ENCODE measurements at places on chromosomes 3 and 15. TPM values are rescaled to one million over a fixed set of nuclear protein-coding genes. Genes with fewer than 3 reads are reported as not detected.

The GP9 gene
- not detected for total RNA-seq

The RTP3 gene
- total RNA-seq, result not detected

The ZNF148 gene
- 18.2 TPM for total RNA-seq

The CLDN1 gene
- total RNA-seq, result 1.9 TPM

The GRAMD1C gene
- total RNA-seq, result 2.6 TPM

The GUCA1C gene
- total RNA-seq, result not detected

The ZDHHC23 gene
- total RNA-seq, result 1.0 TPM

The RBMS3 gene
- total RNA-seq, result 75.2 TPM

The ALG3 gene
- total RNA-seq, result 58.7 TPM

GRCh38 chr3:136862617-136863322, 762 bp downstream of the NCK1 start:
- peak; percentile 26 for ATAC-seq

DNA sequence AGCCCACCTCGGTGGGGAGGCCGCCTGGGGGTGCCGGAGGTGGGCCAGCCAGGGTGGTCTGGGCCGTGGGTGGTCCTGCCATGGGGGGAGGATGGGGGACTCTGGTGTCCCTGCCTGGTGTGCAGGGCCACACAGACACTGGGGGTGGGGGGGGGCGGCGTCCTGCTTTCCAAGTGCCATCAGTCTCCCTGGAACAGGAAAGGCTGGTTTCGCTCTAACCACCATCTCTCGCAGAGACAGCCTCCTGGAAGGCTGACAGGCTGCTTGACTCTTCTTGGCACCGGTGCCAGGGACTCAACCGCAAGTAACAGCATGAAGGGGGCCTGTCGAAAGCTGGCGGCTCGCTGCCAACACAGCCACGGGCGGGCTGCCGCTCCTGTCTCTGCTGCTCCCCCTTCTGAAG, 40.3 kb downstream of the RGMA start:
- ATAC-seq, result no peak

- no peak for ATAC-seq
Observed at GRCh38 chr3:184178521-184179138, 4.0 kb downstream of the AP2M1 start.

- no peak for ATAC-seq
Observed at GRCh38 chr15:99546441-99547100, 19.2 kb upstream of the MEF2A start.

GRCh38 chr15:71734709-71735384, 75.5 kb upstream of the NR2E3 start:
- no peak for ATAC-seq

DNA sequence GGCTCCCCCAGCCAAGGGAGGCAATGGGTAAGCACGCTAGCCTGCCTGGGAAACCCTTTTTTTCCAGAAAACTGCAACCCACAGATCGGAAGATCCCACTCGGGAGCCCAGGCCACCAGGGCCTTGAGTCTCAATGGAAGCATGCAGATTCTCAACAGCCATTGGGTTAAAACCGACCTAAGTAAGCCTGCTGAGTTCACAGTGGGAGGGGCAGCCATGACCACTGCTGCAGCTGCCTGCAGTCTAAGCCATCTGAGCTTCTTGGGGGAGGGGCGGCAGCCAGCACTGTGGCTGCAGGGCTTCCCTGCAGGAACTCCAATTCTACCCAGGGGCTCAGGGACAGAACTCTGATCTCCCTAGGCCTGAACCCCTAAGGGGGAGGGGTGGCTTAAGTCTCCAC, 82.0 kb downstream of the DPPA2 start:
- no peak for ATAC-seq

GRCh38 chr15:51828621-51829375, 655 bp upstream of the TMOD3 start:
- no peak for ATAC-seq

- ATAC-seq, result no peak
Observed at GRCh38 chr3:70277304-70277703, 35.1 kb downstream of the MDFIC2 start.

GRCh38 chr3:173958805-173959204, 561.3 kb downstream of the NLGN1 start:
- ATAC-seq, result no peak

- ATAC-seq, result no peak
Observed at GRCh38 chr15:51378406-51378805, 37.0 kb downstream of the GLDN start.

DNA sequence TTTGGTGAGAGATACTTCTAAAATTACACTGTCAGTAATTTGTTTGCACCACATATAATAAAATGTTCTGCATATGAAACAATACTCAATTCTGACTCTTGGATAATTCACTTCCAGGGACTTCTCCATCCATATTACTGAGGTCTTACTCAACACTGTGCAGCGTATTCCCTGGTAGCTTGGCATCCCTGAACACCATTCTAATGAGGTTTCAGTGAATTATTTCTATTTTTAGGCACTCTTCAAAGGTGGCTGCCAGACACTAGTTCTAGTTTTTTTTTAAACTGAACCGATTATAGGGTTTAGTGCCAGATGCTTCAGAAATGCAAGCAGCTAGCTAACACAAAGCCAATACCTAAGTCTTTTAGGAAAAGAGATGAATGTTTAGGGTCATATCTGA, 283.3 kb downstream of the FEZF2 start:
- no peak for ATAC-seq

GRCh38 chr15:61750271-61751084, 309.8 kb downstream of the VPS13C start:
- ATAC-seq, result no peak

GRCh38 chr3:169668072-169668956, 4.8 kb upstream of the MECOM start:
- ATAC-seq, result peak; percentile 64

DNA sequence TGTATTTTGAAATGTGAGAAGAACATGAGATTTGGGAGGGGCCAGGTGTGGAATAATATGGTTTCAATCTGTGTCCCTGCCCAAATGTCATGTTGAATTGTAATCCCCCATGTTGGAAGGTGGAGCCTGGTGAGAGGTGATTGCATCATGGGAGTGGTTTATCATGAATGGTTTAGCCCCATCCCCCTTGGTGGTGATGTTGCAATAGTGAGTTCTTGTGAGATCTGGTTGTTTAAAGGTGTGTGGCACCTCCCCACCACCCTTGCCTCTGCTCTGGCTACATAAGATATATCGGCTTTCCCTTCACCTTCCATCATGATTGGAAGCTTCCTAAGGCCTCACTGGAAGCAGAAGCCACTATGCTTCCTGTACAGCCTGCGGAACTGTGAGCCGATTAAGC, 23.9 kb upstream of the TMEM108 start:
- ATAC-seq, result no peak

DNA sequence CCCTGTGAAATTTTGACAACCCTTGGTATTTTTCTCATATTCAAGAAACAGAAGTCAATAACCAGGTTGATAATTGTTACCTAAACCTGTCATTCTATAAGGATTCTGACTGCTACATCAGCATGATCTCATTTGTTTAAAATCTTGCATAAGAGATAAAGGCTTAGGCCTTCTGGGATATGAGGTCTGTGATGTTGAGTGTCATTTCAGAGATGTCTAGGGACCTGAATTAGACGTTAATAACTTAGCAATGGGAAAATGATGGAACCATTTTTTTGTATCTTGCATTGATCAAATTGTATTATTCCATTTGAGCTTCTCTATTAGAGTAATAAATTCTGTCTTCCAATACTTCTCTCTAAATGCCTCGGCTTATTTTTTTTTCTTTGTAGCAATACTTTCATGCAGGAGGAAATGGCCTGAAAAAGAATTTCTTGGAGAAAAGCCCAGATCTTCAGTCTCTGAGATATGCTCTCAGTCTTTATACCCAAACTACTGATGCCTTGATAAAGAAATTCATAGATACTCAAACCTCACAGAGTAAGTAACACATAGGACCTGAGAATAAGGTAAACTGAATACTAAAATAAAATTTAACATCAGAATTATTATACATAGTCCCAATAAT, 589.3 kb downstream of the UNC13C start:
- ATAC-seq, result no peak

DNA sequence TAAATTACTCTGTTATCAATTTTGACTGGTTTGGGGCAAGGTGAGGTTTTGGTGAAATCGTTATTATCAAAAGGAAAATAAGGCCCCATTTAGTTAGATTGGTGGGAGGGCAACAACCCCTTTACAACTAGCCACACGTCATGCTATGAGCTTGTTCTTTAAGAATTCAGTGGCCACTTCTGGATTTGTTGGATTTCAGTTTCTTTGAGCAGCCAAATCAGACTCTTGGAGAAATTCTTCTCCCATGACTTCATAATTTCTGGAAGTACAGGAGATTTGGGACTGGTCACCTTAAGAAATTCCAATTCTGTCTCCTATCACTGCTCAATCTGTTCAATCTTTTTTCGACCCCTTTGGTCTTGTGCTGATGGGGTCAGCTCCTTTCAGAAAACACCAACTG, 14.8 kb upstream of the WNT5A start:
- no peak for ATAC-seq

GRCh38 chr15:67927501-67928168, 87.8 kb upstream of the RNU6-1 start:
- no peak for ATAC-seq

- no peak for ATAC-seq
Observed at GRCh38 chr3:178971614-178972013, 100.0 kb downstream of the ZMAT3 start.

- no peak for ATAC-seq
Observed at GRCh38 chr3:145182196-145182911, 978.6 kb downstream of the PLOD2 start.

DNA sequence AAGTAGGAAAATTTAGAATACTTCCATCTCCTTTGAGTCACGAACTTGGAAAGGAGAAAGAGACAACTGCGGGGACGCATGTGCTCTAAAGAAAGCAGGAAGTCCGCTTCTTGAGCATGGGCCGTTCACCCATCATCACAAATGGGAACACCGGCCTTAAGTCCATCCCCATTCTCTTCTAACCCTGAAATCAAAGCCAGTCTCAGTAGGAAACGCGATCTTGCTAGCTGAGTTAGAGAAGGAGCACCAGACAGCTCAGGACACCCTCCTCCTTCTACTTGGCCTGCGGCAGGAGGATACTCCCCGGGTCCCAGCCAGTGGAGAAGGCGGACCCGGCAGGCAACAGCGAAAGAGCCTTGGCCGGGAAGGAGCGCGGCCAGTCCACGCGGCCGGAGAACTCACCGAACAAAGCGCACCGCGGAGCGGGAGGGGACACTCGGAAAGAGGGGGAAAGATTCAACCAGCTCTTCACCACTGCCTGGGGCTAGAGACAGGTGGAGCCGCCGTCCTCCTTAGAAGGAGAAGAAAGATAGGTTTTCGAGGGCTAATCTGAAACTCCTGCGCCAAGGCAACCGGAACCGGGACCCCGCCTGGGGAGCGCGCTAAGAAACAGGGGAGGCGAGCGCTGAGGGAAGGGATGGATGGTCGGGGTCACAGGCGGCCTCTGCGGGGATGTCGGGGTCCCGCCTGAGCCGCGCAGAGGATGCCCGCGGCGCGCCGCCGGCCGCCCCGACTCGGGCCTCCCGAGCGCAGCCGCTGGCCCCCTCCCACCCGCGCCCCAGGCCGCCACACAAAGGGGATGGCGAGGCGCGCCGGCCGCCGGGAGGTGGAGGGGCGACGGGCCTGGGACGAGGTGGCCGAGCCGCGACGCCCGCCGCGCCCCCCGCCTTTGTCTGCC, 818 bp downstream of the SLC4A7 start:
- peak; percentile 4 for ATAC-seq

DNA sequence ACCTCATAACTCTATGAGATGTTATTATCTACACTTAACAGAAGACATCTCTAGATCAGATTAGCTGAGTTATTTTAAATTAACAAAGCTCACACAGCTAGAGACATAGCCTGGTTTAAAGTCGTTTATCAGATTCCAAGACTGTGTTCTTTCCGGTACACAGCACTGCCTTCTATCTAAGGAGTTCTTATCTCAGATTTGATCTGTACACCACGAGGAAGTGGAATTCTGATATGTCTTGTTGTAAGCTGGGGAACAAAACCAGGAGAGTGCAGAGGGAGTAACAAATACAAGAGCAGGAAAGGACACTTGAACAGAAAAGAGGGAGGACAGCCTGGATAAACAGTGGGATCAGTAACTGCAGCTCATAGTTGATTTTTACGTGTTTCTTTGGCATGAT, 61.7 kb upstream of the KCNMB2 start:
- ATAC-seq, result no peak

- no peak for ATAC-seq
Observed at GRCh38 chr15:101240358-101240757, 11.5 kb downstream of the CHSY1 start.

GRCh38 chr3:179016979-179017670, 54.5 kb downstream of the ZMAT3 start:
- ATAC-seq, result no peak

DNA sequence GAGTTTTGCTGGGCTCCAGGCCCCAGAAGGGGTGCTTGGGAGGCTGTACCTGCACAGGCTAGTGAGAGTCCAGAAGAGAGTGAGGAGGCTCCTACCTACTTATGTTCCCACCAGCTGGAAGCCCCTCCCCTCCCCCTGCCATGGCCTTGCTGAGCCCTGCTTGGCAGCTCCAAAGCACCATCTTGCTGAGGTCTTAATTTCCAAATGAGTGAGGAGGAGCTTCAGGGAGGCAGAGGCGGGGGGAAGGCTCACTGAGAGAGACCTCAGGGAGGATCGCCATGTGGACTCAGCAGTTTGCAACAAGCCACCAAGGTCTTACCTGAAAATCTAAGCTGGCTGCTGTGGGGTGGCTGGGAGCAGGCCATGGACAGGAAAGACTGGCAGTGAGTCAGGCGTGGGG, 8.7 kb upstream of the CACNA2D2 start:
- ATAC-seq, result no peak

DNA sequence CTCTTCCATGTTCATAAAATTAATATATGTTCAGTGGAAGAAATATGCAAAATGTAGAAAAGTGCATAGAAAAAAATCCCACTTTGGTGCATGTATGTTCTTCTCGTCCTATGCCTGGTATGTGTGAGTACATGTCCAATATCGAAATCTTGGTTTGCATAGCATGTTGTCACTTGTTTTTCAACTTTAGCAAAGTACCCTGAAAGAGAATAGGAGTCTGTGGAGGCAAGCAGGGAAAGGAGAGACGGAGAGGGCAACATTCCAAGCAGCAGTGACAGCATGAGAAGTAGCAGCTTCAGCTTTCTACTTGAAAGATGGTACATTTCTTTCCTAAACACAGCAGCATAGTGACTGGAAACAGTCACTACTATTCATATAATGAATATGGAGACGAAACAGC, 56.8 kb upstream of the CACNA2D3 start:
- no peak for ATAC-seq

- peak; percentile 91 for ATAC-seq
Observed at GRCh38 chr3:125280668-125281361, 68.3 kb upstream of the SLC12A8 start.

DNA sequence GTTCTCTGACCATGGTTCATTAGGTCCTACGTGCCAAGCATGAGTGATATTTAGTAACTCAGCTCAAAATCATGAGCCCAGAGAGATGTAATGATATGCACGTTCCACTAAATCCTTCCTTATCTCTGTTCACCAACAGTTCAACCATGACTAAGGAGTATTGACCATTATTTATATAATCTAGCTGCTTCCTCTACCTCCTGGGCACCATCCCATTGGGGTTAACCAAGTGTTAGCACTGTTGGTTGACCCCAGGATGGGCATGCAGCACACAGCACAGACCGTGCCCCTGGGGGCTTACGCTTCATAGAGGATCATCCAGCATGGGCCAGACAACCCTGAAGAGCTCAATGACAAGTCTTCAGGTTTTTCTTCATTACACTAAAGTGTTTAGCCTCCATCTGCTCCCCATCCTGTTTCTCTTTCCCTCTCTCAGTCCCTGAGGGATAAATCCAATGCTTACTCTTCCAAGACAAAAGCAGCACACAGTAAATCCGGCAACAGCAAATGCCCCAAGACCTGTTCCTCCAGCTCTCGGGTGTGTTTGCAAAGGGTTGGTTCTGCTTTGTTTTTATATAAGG, 10.4 kb downstream of the FAM174B start:
- no peak for ATAC-seq
